ENCODE measurements at places on chromosomes 3 and 15.
A peak's percentile ranks its signal among the peaks of the same experiment; 100 is the strongest.

GRCh38 chr3:42613462-42613861 is 13.0 kb downstream of the NKTR start:
- H3K36me3 ChIP-seq, result peaks cover 4% of the 10 kb centered on the region
- H3K27ac ChIP-seq, result no peak overlapping the region
- peaks cover 47% of the 10 kb centered on the region for H3K4me1 ChIP-seq
- H3K27me3 ChIP-seq, result no peaks in the 10 kb centered on the region
- no peak for DNase-seq
- H3K4me3 ChIP-seq, result no peak overlapping the region

- H3K36me3 ChIP-seq, result no peaks in the 10 kb centered on the region
- no peak for DNase-seq
- H3K4me1 ChIP-seq, result no peaks in the 10 kb centered on the region
- no peak overlapping the region for H3K27ac ChIP-seq
These were observed 940 bp downstream of the BOC start for GRCh38 chr3:113212150-113212843.

DNA sequence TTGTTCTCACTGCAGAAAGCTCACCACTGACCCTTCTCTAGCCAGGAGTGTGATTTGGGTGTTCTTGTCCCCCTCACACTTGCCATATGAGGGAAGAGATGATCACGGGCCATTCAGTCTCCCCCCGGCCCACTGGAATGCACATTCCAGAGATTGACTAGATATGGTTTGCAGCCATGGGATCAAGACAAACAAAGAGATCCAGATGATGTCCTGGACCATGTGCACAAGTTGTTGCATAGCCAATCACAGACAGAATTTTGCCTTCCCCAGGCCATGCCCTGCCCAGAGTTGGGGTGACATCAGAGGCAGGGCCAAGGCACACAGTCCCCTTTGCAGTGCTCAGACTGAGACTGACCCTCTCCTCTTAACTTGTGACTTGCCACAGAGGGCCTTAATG is 14.8 kb downstream of the MUC13 start:
- H3K27ac ChIP-seq, result no peak overlapping the region
- H3K36me3 ChIP-seq, result no peaks in the 10 kb centered on the region
- no peak overlapping the region for H3K4me3 ChIP-seq
- no peaks in the 10 kb centered on the region for H3K27me3 ChIP-seq
- H3K4me1 ChIP-seq, result no peaks in the 10 kb centered on the region
- DNase-seq, result no peak

DNA sequence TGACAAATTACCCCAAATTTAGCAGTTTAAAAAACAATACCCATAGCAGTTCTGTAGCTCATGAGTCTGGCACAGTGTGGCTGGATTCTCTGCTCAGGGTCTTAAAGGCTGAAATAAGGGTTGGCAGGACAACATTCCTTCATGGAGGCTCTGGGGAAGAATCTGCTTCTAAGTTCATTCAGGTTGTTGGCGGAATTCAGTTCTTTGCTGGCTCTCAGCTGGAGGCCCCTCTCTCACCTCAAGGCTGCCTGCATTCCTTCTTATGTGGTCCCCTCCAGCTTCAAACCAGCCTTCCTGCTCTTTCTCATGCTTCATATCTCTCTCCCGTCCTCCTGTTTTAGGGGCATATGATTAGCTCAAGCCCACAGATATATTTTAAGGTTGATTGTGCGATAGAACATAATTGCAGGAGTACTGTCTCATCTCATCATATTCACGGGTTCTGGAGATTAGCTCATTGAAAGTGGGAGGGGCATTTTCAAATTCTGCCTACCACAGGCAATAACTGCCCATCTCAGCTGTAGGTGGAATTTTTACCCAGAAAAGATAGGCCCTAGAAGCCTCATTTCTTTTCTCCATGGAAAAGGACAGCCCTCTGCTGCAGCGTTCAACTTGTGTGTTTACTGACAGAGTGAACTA is 5.6 kb upstream of the ZBTB47 start:
- peaks cover under 1% of the 10 kb centered on the region for H3K4me1 ChIP-seq
- peaks cover 24% of the 10 kb centered on the region for H3K36me3 ChIP-seq
- H3K4me3 ChIP-seq, result no peak overlapping the region
- DNase-seq, result no peak
- no peak overlapping the region for H3K27ac ChIP-seq

GRCh38 chr3:14803981-14804834 is 14.6 kb upstream of the FGD5 start:
- H3K4me3 ChIP-seq, result no peak overlapping the region
- DNase-seq, result no peak
- H3K4me1 ChIP-seq, result no peaks in the 10 kb centered on the region
- H3K36me3 ChIP-seq, result no peaks in the 10 kb centered on the region
- no peak overlapping the region for H3K27ac ChIP-seq

- H3K27me3 ChIP-seq, result no peaks in the 10 kb centered on the region
- DNase-seq, result no peak
- no peaks in the 10 kb centered on the region for H3K4me1 ChIP-seq
- H3K36me3 ChIP-seq, result no peaks in the 10 kb centered on the region
These were observed 81.6 kb downstream of the OCA2 start for GRCh38 chr15:28017423-28017924.

DNA sequence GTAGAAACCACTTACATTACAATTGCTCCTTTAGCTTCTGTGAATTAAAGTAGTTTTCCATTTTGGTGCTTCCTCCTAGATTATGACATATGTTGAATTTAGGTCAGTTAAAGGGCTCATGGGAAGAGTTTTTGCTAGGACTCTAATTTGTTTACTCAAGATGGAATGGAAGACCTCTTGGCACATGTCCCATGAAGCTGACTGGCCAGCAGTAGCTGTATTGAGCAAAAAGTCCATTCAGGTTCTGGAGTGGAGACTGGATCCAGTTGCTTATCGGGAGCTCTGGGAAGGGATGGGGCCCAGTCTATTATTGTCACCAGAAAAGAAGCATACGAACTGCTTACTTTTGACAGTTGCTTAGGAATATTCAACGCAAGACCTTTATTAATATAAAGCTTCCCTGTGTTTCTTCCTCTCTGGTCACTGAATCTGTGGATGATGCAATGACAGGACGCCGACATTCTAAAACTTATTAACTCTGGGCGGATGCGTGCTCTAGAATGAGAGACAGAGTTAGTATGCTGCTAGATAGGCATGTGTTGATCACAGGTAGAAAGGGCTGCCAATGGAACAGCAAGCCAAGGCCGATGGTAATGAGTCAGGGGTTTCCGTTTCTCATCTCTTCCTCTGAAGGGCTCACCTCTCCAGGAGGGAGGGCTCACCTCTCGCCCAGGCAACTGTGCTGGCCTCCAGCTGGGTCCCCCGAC is 155.8 kb downstream of the NR1D2 start:
- H3K36me3 ChIP-seq, result no peaks in the 10 kb centered on the region
- no peaks in the 10 kb centered on the region for H3K27me3 ChIP-seq
- no peak overlapping the region for H3K27ac ChIP-seq
- DNase-seq, result no peak

GRCh38 chr3:101216710-101217465 is 103.5 kb downstream of the IMPG2 start:
- no peaks in the 10 kb centered on the region for H3K4me1 ChIP-seq
- no peak overlapping the region for H3K27ac ChIP-seq
- no peaks in the 10 kb centered on the region for H3K27me3 ChIP-seq
- no peak overlapping the region for H3K4me3 ChIP-seq
- no peaks in the 10 kb centered on the region for H3K36me3 ChIP-seq

GRCh38 chr15:72200395-72201237 is 3.0 kb upstream of the GRAMD2A start:
- H3K27me3 ChIP-seq, result peaks cover 8% of the 10 kb centered on the region
- peaks cover 58% of the 10 kb centered on the region for H3K36me3 ChIP-seq
- no peaks in the 10 kb centered on the region for H3K4me1 ChIP-seq
- H3K27ac ChIP-seq, result no peak overlapping the region
- no peak for DNase-seq
- no peak overlapping the region for H3K4me3 ChIP-seq

DNA sequence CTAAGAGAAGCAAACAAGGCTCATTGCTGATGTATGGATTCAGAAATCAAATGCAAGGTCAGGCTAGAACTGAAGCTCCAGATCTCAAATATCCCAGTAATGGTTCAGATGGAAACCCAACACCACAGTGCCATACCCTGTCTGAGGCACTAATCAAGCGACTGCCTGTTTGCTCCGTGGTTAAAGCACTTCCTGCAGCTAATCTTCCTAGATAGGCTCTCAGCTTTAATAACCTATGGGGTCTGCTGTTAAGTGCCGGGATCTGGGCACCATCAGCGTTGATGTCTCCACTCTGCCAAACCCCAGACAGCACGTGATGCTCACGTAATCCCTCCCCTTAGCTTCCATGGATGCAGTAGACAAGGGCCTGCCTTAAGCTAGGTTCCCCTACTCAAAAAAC is 262.6 kb downstream of the MECOM start:
- no peaks in the 10 kb centered on the region for H3K27me3 ChIP-seq
- no peak for DNase-seq
- H3K27ac ChIP-seq, result no peak overlapping the region
- no peak overlapping the region for H3K4me3 ChIP-seq
- H3K36me3 ChIP-seq, result no peaks in the 10 kb centered on the region

DNA sequence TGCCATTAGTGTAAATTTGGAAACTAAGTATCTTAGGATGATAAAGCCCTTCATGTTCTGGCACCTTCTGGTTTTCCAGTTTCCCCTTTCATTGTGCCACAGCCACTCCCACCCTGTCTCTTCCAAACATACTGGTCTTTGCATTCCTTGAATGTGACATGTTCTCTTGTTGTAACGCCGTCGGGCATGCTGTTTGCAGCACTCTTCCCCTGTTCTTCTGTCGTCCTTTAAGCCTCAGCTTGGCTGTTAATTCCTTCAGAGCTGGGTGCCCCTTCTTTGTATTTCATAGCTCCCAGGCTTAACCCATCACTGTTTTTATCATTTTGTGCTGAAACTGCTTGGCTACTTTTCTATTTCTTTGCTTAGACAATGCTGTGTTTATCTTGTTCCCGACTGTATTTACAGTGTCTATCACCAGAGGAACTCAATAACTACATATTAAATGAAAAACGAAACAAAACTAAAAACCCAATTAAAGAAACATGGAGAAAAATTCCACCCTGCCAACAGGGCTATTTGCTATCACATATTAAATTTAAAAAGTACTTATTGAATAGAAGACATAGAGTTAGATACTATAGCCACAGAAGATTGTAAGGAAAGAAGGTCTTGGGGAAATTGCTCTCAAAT is 95.4 kb upstream of the KCNAB1 start:
- no peaks in the 10 kb centered on the region for H3K27me3 ChIP-seq
- no peak overlapping the region for H3K27ac ChIP-seq
- H3K36me3 ChIP-seq, result no peaks in the 10 kb centered on the region

DNA sequence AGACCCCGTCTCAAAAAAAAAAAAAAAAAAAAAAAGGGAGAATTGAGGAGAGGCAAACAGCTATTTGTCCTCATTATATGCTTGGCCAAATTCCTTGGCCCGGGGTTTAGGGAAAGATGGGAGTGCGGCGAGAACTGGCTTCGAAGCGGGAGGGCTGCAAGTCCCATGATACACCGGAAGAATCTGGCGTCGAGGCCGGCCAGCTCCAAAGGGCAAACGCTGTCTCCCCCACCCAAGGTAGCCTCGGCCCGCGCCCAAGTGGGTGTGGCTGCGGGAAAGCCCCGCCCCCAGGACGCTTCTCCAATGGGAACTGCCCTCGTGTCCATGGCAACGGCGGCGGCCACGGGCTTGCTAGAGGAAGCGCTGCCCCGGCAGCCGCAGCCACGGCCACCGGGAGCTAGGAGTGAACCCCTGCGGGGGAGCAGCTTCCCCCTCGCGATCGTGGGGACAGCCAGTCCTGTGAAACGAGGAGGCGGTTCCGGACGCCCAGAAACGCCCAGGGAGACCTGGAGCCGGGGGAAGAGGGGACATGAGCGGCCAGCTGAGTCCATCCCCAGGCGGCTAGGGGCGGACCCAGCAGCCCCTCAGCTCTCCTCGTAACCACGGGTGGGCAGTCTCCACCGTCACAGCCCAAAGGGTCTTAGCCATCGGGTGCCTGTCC is at the start of gene TTLL13:
TTLL13 (plus strand) TSS at position 354 of the 661 bp plus-strand sequence. CDS start 1,075 bp downstream, outside the sequence.
- H3K27me3 ChIP-seq, result no peaks in the 10 kb centered on the region
- DNase-seq, result peak; percentile 79
- peak within 1 kb of the TSS; percentile 53 for H3K4me3 ChIP-seq

DNA sequence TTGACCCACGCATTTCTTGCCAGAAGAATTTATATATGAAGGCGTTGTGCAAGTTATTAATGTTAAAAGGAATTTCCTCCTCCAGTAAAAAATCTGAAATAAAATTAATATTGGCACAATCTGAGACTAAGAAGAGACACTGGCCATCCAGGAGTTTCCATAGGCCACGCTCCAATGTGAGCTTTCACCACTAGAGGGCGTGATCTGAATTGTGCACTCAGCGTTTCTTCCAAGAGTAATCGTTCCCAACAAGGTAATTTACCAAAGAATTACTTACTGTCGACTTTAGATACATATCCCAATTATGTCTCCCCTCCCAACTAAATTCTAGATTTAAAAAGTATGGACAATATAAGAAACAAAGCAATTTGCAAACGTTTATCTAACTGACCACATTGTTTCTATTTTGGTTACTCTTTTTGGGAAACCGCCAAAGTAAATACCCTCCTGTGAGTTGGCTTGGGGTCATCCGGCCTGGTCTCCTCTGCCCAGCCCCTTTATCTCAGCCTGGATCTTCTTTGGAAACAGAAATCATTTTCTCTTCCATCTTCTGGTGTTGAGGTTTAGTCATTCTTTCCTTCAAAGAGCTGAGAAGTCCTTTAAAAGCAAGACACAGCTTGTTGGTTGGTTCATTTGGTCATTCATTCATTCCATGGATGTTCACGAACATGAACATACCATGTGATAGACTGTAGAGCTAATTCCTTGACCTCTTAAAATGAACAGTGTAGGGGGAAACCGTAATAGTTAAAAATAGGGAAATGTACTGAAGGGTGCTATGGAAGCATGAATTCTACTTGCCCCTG is 26.2 kb downstream of the POLR2M start:
- no peak overlapping the region for H3K27ac ChIP-seq
- peak; percentile 21 for DNase-seq
- peaks cover 5% of the 10 kb centered on the region for H3K4me1 ChIP-seq
- H3K4me3 ChIP-seq, result no peak overlapping the region

- H3K27ac ChIP-seq, result peak overlapping the region; percentile 68
- H3K36me3 ChIP-seq, result no peaks in the 10 kb centered on the region
- H3K4me3 ChIP-seq, result no peak overlapping the region
- H3K27me3 ChIP-seq, result no peaks in the 10 kb centered on the region
- DNase-seq, result no peak
These were observed 62.8 kb upstream of the HERC1 start for GRCh38 chr15:63896336-63897115.

- no peak overlapping the region for H3K27ac ChIP-seq
- H3K27me3 ChIP-seq, result no peaks in the 10 kb centered on the region
- no peak overlapping the region for H3K4me3 ChIP-seq
- no peaks in the 10 kb centered on the region for H3K4me1 ChIP-seq
- DNase-seq, result no peak
- H3K36me3 ChIP-seq, result no peaks in the 10 kb centered on the region
These were observed 306.5 kb downstream of the ROBO1 start for GRCh38 chr3:79461129-79461792.

DNA sequence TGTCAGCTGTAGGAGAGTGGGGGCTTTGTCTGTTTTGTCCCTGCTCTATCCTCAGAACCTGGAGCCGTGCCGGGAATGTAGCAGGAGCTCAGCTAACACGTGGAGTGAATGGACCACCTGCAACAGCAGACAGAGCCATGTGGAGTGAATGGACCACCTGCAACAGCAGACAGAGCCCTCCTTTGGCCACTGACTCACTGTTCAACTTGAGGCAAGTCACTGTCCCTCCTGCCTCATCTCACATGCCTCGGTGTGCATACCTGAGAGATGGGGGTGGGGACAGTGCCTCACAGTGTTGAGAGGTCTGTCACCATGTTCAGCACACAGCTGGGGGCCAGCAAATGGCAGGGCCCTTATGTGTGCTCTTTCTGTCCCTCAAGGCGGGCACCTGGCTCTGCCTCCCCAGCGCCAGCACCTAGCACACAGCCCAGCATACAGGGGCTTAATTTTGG is 27.9 kb downstream of the FEM1B start:
- H3K27me3 ChIP-seq, result peaks cover 3% of the 10 kb centered on the region
- H3K36me3 ChIP-seq, result no peaks in the 10 kb centered on the region
- peaks cover 5% of the 10 kb centered on the region for H3K4me1 ChIP-seq
